M059J (cell line): ENCODE measurements at places on chromosomes 3 and 15. TPM values are rescaled to one million over a fixed set of nuclear protein-coding genes. Genes with fewer than 3 reads are reported as not detected.

The GOLGA8G gene
- 0.07 and 0.12 TPM in 2 replicates for total RNA-seq

The WDR73 gene
- 20.1 and 20.4 TPM in 2 replicates for total RNA-seq

The HACL1 gene
- 19.5 and 23.6 TPM in 2 replicates for total RNA-seq

The PRSS50 gene
- total RNA-seq, result not detected in 2 replicates

The ZNF619 gene
- 4.1 and 4.4 TPM in 2 replicates for total RNA-seq

The ELL3 gene
- 0.86 and 2.4 TPM in 2 replicates for total RNA-seq

DNA sequence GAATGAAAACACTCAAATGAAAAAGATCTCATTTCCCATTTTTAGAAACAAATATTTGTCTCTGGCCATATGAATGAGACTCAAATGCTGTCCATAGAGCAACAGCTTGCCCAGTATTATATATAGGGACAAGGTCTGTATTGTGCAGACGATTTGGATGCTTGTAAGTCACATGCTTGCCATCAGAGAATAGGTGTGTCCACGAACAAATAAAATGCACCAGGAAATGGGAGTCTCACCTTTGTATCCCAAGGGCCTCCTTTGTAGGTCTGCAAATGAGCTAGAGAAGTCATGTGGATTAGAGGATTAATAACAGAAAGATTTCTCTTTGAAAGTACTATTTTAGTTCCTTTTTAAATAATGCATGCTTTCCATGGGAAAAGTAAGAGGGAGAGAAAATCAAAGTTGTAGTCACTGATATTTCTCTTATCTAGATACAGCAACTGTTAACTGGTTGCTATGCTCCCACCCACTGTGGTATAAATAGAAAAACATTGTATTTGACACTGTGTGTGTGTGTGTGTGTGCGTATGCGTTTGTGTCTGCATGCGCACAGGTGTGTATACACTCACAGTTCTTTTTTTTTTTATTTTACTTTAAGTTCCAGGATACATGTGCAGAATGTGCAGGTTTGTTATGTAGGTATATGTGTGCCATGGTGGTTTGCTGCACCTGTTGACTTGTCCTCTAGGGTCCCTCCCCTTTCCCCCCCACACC is 383.4 kb upstream of the ARRDC4 start:
- no peak for DNase-seq

GRCh38 chr3:197420115-197420514 is 121.7 kb upstream of the DLG1 start:
- DNase-seq, result peak; percentile 75

- peak; percentile 46 for DNase-seq
Observed at GRCh38 chr3:152719264-152719663, 115.7 kb upstream of the P2RY1 start.

- DNase-seq, result no peak
Observed at GRCh38 chr3:45098310-45098709, 47.9 kb downstream of the CDCP1 start.

GRCh38 chr15:90287101-90287500 is 21.6 kb downstream of the NGRN start:
- DNase-seq, result no peak

GRCh38 chr3:195071011-195071728 is 199.8 kb downstream of the XXYLT1 start:
- no peak for DNase-seq

DNA sequence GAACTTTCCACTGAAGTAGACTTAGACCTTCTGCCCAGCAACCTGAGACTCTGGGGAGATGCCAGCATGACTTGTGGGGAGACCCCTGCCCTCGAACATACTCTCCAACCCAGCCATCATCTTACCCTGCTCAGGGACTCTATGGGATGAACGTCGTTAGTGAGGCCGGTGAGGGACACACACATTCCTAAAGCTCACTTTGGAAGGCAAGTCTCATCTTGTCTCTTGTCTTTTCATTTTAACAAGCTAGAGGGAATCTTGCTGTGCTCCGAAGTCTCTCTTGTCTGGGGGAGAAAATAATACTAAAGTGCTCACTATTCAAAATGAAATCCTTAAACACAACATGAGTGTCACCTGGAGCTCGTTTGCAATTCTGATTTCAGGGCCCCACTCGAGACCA is 239.5 kb upstream of the HES1 start:
- no peak for DNase-seq

GRCh38 chr15:20643829-20644425 is 102.3 kb upstream of the GOLGA6L6 start:
- DNase-seq, result no peak

- peak; percentile 100 for DNase-seq
Observed at GRCh38 chr3:172658344-172659245, 52.3 kb downstream of the NCEH1 start.

- peak; percentile 91 for DNase-seq
Observed at GRCh38 chr3:66428733-66429132, 72.1 kb downstream of the LRIG1 start.

GRCh38 chr3:133303430-133303829 is 96.4 kb upstream of the BFSP2 start:
- peak; percentile 43 for DNase-seq

DNA sequence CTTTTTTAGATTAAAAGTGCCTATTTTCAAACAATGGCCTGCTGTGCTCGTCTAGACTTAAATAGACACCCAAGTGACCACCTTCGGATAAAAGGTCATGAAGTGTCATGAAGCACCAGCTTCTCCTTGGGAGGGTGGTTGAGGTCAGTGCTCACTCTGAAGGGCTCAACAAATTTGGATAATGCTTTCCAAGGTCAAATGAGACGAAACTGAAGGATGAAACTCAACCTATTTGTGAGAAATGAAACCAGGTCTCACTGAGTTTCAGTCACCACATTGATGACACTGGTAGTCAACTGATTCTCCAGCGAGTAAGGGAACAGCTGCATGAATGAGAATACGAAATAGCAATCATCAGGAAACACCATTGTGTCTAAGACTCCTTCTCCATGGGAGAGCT is 852.6 kb downstream of the NTRK3 start:
- DNase-seq, result no peak

GRCh38 chr3:14206548-14207177 is 28.0 kb downstream of the LSM3 start:
- no peak for DNase-seq

DNA sequence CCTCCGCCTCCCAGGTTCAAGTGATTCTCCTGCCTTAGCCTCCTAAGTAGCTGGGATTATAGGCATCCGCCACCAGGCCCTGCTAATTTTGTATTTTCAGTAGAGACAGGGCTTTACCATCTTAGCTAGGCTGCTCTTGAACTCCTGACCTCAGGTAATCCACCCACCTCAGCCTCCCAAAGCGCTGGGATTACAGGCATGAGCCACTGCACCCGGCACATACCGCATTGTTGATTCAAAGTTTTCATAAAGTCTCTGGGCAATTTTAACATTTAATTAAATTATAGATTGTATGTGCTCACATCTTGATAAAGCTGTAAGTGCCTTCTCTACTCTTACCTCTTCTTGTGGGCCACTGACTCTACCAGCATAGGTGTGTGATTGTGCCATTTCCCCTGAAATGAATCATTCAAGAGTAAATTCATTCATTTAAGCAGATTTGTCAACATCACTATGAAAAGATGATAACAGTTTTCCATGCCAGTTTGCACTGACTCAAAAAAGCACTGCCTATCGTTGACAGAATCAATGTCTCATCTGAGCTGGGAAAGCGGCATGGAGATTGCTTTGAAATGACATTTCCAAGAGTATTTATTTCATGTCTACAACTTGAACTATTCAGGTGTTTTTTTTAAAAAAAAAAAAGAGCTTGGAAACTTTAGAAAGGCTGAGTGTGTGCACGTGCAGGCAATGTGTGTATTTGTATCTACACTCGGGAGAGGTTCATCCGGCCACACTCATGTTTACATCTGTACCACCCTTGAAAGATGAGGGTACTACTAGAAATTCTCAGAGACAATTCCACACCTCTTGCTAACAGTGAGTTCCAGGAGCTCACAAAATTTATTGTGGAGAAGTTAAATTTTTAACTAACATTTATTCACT is 3.5 kb downstream of the BCL2A1 start:
- no peak for DNase-seq

DNA sequence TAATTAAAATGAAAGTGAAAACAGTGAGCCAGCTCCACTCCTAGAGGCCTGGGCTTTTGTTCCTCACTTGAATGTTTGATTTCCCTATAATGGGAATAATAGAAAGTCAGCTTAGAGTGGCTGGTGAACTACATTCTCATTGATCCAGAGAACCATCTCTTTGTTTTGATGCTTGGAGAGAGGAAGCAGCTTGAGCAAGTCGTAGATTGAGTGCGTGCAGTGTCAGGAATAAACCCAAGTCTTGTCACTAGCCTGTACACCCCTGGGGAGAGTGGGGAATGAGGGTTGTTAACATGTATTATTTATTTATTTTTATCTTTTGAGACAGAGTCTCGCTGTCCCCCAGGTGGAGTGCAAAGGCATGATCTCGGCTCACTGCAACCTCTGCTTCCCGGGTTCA is 885 bp upstream of the LSG1 start:
- no peak for DNase-seq

DNA sequence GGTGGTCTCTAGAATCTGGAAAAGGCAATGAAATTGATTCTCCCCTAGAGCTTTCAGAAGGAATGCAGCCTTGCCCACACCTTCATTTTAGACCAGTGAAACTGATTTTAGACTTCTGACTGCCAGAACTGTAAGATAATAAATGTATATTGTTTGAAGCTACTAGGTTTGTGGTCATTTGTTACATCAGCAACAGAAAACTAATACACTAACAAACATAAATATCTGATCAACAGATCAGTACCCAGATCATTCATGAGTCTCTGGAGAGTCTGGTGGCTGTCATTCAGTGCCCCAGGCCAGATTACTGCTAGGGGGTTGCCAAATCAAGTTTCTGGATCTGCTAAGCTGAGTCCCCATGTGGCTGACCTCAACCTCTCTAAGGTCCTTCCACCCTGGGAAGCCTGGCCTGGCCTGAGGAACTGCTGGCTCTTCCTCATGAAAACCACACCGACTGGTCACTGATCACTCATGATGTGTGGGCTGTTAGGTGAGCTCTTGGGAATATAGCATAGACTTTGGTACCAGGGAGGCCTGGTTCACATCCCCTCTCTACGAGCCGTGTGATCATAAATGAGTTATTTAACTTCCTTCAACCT is 11.1 kb upstream of the LACTB start:
- DNase-seq, result peak; percentile 73
